Stimulated activated CD4-positive, alpha-beta T cell treated with anti-CD3 and anti-CD28 coated beads, Interleukin-4, amount 100 ng/mL, for 4 hours (primary cell): ENCODE measurements at places on chromosomes 11 and 22.

- DNase-seq, result no peak
Observed at GRCh38 chr22:48618326-48618725, 1209.3 kb downstream of the BRD1 start.

DNA sequence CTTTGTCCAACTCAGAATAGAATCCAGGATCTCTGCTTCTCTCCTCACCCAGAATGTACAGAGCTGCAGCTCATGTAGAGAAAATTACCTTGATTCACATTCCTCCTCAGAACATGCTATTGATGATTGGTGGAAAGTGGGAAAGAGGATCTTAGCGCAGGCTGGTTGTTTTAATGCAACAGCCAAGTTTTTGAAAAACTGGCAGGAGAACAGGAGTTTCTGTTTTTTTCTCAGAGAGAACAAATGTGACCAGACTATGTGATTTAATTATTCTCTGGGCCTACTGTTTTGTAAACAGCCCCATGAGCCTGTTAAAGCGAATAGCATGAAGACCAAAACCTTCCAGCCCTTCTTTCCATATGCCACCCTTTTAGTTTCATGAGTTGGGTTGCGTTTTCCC is 19.1 kb upstream of the IL18BP start:
- no peak for DNase-seq

DNA sequence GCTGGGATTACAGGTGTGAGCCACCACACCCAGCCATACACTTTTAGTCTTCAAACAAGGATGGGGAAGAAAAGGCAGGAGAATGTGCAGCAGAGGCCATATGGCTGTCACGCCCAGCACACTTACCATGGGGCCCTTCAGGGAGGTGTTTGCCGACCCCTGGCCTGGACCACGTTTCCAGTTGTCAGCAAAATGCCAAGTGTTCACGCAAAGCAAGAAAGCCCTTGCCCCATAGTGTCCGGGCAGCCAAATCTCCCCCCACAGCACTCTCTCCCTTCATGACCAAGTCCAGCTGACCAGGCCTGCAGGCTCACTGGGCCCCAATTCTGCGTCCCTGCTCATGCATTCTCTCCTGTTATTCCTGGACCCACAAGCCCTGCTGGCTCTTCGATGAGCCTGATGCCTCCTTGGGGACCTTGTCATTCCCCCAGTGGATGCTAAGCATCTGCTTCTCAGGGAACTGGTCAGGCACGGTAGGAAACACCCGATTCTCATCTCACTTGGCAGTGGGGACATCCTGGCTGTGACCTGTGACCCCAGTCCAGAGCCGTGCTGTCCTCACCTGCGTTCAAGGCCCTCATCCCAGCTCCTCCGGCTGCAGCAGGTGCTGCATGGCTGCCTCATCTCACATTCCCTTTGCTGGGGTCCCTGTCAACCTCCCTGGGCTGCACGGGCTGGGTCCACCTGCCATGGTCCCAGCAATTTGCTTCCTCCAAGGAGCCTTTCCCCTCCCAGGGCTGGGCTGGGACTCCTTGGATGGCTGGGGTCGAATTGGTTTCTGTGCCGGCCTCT is 96.4 kb downstream of the CTTN start:
- DNase-seq, result no peak

- no peak for DNase-seq
Observed at GRCh38 chr11:38460896-38461295, 1862.9 kb upstream of the RAG2 start.

- DNase-seq, result no peak
Observed at GRCh38 chr11:132126973-132127899, 756.8 kb downstream of the NTM start.
